ENCODE measurements at places on chromosomes 5 and 9.

GRCh38 chr9:130688072-130688471 lies 5.5 kb upstream of the EXOSC2 start:
- DNase-seq, result no peak

GRCh38 chr9:34177593-34178435 lies 1.0 kb upstream of the UBAP1 start:
- no peak for DNase-seq

DNA sequence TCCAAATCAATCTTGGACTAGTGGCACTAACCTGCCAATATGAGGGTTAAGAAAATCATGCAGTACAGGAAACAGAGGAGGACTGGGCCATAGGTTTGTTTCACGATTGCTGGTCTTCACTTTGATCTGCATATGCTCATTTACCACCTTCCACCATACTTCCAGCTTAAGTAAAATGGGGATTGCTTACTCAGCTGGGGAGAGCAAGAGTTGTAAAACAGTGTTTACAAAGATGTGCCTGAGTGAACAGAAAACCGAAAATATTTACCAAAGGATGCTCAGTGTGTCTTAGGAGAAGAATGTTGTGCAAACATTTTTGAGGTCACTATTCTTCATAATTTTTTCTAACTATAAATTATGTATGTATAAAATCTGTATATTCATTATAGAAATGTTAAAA lies 65.1 kb upstream of the DNAH5 start:
- DNase-seq, result no peak

GRCh38 chr5:1736065-1736464 lies 63.6 kb downstream of the MRPL36 start:
- no peak for DNase-seq

DNA sequence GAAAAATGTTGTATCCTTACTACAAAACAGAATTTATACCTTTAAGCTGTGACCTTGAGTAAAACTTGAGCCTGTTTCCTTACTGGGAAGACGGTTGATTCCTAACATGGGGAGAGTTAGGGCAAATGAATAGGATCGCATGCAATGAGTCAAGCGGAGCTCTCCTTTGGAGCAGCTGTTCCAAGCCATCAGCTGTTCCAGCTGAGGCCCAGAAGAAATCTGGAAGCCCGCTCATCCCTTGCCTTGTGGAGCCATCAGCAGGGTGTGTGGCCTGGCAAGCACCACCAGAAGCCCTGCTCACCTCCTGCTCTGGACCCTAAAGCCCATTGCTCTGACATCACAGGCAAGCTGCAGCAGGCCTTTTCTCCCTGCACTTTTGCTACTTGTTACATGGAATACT lies 8.0 kb downstream of the KIAA1191 start:
- no peak for DNase-seq

- DNase-seq, result no peak
These were observed 144.3 kb downstream of the CRB2 start for GRCh38 chr9:123500336-123500735.

GRCh38 chr9:8229226-8229625 lies 429.6 kb upstream of the DMAC1 start:
- DNase-seq, result no peak

- no peak for DNase-seq
These were observed 56.6 kb downstream of the IARS1 start for GRCh38 chr9:92236915-92237314.
